ENCODE measurements at places on chromosomes 7 and 10.

DNA sequence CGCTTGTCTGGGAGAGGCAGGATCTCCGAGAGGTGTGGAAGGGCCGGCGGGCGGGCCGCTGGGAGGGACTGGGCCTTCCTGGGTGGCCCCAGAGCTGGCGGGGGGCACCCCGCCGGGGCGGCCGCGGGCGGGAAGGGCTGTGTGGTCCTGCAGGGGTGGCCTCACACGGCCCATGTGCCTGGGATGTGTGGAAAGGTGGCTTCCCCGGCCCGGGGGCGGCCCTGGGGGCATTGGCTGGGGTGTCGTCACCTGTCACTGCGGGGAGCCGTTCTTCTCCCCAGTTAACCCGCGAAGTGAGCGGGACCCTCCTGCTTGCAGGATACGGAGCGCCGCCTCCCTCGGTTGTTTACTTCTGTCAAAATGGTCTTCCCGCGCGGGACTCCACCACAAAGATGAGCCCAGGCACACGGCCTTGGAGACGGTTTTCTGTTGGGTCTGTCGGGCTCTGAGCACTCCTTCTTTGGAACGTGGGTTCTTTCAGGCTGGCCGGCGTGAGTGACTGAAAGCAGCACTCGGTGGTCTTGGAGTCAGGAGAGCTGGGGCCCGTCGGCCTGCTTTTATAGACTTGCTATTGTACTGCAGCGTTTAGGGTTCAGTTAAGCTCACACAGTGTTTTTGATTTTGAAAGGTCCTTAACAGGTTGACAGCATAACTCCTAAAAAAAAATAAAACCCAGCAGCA lies 700 bp downstream of the SMC3 start:
- DNase-seq: peak; percentile 82

- DNase-seq: peak; percentile 77
These were observed 53.9 kb downstream of the SYPL1 start for GRCh38 chr7:106057962-106058927.

GRCh38 chr10:33657154-33657908 lies 322.9 kb upstream of the NRP1 start:
- no peak for DNase-seq

GRCh38 chr7:81857385-81857784 lies 87.5 kb upstream of the HGF start:
- DNase-seq: no peak

DNA sequence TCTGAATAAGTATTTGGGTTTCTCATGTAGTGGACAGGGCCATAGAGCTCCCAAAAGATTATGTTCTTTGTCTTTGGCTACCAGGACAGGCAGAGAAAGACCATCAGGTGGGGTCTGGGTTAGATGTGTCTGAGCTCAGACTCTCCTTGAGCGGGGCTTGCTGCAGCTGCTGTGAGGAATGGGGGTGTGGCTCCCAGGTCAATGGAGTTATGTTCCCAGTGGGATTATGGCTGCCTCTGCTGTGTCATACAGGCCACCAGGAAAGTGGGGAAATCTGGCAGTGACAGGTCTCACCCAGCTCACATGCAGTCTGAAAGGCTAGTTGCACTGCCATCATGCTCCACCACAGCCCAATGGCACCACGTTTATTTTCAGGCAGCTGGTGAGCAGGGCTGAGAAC lies 97.0 kb upstream of the FERD3L start:
- no peak for DNase-seq

- DNase-seq: no peak
These were observed 15.9 kb downstream of the RNF133 start for GRCh38 chr7:122682815-122683550.

- no peak for DNase-seq
These were observed 737.2 kb upstream of the IGFBP3 start for GRCh38 chr7:46658281-46658680.

DNA sequence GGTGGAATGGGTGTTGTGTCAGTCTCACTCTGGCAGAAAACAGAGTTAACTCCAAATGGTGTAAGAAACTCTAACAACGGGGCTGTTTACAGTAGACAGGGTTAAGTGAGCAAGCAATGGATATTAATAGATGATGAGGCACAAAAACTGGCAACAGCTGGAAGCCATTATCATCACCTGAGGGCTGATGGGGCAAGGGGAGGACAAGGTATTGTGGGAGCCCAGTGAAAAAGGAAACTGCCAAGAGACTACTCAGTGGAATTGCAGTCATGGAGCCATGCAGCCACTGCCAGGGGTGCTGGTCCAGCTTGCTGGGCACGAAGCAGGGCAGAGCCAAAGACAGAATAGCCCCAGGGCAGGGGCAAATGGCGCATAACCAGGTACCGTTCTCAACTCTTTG lies 260.7 kb downstream of the BICC1 start:
- DNase-seq: no peak

DNA sequence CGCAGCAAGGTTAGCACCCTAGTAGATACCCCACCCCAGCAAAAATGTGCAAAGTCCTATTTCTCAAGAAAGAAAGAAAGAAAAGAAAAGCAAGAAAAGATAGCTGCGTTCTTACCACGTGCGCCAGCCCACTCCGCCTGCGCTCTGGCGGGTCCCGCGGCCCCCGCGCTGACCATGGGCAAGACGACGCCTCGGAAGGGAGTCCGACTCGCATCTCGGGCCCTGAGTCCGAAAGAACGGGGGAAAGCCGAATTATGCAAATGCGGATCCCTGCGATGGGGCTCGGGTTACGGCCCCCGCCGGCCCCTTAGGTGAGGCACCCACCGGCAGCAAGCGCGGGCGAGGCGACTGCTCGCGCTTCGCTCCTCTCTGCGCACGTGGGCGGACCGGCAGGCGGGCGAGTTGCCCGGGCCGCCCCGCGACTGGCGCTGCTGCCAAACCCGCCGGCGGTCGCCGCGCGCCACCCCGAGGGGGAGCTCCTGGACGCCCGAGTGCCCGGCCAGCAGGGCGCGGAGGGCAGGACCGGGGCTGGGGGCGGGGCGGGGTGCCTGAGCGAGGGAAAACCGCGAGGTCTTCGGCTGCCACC lies 2.4 kb upstream of the EGR2 start:
- no peak for DNase-seq

DNA sequence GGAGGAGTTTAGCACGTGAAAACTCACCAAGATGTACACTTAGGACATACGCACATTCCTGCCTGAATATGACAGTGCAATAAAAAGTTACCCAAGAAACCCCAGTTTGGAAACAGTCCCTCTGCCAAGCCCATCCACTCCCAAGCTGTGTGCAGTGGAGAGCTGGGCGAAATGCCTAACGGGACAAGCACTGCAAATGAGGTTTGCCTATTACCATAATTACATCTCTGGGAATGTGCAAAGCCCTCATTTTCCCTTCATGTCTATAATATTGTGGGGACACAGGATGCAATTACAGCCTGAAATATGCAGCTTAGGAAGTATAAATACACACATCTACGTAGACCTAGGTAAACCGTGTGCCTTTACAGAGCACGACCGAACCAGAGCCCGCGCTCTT lies 117.5 kb downstream of the PLXNA4 start:
- no peak for DNase-seq

DNA sequence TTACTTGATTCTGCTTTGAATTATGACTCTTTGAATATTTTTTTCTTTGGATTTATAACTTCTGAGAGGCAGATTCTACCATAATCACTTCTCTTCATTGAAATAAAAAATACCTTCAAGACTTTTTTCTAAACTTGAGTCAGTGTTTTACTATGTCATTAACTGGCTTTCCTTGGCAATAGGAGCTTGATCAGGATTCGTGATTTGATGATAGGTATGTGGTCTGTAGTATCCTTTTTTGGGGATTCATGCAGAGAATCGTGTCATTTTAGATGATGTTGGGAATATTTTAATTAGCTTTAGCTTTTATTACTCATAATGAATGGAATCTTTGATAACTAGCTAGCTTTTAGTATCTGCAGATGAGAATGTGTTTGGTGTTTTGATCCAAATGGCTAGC lies 83.3 kb downstream of the PHTF2 start:
- DNase-seq: no peak

DNA sequence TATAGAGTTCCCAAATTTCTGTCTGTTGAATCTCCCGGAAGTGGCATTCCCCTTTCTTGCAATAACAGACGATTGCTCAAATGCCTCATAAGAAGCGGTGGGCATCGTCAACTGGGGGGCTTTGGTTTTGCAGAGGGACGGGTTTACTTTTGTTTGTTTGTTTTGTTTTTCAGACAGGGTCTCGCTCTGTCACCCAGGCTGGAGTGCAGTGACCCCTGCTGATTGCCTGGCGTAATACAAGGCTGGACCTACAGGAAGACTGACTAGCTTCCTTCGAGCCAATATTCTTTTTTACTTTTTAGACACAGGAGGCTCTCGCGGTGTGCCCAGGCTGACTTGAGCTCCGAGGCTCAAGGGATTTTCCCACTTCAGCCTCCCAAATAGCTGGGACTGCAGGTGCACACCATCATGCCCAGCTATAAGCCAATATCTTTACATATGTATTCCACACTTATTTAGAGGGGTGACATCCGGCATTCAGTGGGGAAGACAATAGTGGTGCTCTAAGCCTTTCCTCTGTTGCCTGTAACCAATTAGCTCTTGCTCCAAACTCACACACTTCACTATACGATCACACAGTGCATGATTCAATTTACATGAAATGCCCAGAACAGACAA lies 58.1 kb downstream of the FHIP2A start:
- DNase-seq: no peak

DNA sequence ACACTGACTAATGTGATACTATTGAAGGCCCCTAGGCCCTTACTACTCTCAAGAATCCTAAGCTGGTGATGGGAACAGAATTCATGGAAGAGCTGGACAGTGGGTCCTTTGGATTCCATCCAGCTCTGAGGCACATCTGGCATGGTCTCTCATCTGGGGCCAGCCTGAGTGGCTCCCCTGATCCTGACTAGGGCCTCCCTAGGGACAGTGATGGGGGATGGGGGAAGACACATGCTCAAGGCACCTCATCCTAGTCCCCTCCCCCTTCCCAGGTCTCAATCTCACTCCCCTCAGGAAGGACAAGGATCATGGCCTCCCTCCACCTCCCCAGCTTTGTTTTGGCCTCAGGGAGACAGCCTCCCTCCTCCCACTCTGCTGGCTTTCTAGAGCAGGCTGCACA lies 1.8 kb downstream of the KCNIP2 start:
- DNase-seq: no peak

DNA sequence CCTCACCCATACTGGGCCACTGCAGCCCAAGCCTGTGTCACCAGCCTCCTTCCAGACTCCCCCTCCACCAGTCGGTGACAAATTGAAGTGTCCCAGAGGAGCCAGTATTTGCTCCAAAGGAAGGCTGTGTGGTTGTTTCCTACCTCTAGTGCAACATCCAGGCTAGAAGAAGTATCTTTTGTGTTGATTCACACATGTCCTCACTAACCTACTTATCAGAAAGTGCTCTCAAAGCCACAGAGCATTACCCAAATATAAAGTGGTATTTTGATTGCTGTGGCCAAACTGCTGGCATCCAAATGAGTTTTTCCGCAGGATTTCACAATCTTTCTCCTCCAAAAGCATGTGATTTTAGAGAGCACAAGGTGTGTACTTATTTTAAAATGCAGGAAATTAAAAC lies 134.8 kb downstream of the CUL2 start:
- no peak for DNase-seq

DNA sequence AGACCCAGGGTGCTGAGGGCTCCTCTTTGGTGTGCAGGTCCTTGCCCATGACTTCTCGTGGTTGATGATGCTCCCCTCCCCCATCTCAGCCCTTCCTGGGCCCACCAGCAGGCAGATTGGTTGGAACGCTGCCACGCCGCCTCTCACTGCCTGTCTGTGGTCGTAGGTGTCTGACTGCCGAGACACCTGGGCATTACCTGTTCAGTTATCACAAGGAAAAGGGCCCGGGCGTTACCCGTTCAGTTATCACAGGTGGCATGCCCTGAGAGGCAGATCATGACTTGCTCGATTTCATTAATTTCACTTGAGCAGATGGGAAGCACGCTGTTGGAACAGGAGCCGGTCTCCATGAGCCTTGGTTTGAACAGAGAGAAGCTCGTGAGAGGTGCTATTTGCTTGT lies 42.5 kb downstream of the TACR2 start:
- no peak for DNase-seq

GRCh38 chr10:90112681-90113080 lies 411.3 kb downstream of the KIF20B start:
- no peak for DNase-seq

DNA sequence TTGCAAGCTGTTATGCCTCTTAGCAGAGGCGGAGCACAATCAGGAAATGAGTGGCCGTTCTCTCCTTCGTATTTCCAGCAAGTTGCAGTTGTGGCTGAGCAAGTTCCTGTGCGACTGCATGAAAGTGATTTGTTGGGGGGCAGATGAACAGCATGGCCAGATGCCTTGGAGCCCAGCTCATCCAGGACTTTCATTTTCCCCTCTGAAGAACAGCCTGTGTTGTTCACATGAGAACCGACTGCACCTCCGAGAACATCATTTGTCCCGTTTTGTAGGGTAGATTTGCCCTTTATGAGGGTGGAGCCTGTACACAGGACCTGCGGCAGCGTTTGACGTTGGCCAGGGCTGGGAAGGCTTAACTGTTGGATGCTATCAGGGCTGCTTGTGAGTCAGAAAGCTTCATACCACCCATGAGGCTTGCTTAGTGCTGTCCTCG lies 4.4 kb downstream of the BAG3 start:
- DNase-seq: no peak

DNA sequence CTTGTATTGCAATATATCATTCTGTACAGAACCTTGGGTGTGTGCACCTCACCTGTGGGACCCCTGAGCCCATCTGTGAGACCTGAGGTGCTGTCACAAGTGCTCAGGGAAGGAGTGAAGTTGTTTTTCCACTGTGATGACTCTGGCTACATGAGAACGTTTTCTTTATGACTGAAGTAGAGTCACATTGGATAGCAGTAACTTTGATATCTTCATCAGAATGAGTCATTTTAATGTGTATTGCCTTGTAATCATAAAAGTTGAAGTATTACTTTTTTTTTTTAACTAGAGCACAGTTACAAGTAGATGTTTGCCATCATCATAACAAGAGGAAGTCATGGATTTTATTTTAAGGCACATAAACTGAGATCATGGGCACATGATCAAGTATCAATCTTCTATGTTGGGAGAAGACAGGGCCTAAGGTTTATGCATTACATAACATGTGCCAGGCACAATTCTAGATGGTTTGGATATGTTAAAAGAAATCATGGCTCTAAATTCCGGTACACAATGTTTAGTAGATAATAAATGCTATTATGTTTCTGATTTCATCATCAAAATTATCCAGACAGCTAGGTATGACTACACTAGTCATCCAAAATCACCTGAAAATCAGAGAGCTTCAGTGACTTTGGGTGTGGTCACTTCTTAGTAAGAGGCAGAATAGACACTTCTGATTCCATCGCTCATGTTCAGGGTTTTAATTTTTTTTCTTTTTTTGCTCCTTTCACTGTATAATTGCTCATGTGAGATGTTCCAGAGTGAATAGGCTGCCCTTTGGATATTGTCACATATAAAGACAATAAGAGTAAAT lies 82.7 kb upstream of the KLF6 start:
- no peak for DNase-seq

- DNase-seq: no peak
These were observed 75.5 kb downstream of the PAPSS2 start for GRCh38 chr10:87734987-87735827.

DNA sequence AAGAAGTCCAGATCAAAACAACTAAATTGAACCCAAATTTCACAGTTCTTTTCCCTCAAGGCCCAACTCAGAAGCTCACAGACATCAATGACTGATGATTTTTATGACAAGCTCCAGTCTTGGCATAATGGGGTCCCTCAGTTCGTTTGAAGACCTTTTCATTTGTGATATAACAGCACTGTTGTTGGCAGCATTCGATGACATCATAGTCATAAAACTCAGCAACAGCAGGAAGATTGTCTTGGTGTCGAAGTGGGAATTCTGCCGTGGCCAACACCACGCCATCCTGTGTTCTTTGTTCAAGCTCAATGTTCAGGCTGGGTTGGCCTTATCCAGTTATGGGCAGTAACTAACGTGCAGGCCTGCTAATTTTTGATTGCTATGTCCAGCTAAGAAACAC lies 261.7 kb downstream of the C7orf25 start:
- DNase-seq: no peak
